ENCODE measurements at places on chromosomes 12 and 14.
A peak's percentile ranks its signal among the peaks of the same experiment; 100 is the strongest.

DNA sequence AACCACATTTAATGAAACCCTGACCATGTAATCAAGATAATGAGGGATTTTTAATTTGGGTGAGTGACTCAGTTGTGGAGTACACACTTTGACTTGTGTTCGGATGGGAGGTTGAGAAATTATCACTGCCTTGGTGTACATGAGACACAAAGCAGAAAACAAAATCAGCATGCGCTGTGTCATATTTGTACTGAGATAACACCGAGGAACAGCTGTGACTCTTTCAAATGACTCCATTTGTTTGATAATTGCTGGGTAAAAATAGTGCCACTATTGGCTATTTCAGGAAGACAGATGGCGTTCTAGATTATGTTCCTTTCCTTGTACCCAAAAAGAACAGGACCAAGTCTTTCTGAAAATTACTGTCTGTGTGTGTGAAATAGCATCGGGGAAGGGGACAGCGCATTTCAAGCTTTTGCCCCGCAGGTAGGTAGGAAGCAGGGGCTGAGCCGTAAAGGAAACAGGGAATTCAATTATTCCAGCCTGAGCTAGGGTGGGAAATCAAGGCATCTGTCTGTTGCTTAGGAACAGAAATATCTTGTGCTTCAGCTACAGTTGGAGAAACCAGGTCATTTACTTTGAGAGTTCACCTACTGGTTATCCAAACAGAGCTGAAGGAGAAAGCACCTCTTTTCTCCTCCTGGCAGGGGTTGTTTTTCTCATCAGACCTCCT lies 114.3 kb downstream of the SNAPC1 start:
- DNase-seq: no peak

- DNase-seq: no peak
These were observed 870 bp upstream of the HOXC13 start for GRCh38 chr12:53937596-53938325.

DNA sequence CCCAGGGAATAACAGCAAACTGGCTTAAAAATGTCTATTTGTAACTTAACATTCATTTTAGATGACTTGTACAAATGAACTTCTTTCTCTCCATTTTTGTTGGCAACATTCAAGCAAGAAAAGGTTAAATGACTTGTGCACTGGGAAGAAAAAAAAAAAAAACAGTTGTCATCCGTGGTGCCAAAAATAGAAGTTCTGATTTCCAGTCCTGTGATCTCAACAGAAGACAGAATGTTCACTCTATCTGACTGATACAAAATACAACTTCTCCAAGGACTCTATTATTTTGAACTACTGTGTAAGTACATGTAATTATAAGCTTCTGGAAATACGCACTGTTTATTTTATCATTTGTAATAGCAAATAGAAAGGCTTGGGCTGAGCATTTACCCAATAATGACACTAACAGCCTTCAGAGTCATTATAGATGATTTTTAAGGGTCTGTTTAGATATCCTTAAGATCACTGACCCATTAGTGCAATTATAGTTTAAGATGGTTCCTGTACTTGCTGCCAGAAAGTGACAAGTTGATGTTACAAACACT lies 59.9 kb downstream of the LIN7A start:
- no peak for DNase-seq

DNA sequence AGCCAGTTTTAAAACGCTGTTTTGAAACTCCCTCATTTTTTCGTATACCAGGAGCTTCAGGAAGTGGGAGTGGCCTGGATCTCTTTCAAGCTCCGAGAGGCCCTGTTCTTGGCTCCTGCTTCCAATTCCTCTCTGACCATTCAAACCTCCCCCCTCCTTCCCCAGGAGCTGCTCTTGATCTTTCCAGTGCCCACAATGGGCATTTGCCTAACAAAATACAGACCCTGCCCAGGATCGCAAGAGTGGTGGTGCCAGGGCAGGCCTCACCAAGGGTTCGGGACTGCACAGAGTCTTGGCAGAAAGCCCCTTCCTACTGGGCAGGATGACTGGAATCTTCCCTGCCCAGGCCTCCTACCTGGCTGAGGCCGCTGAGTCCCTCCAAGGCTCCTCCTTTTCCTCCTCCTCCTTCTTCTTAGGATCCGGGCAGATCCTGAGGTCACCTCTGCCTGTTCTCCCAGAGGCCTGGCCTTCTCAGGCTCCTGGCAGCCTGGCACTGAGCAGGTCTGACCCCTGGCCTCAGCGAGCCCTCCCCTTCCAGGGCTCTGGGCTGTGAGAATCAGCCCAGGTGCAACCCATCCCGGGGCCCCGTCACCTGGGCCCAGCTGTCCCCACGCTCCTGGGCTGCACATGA lies 46.9 kb upstream of the NOS1 start:
- DNase-seq: no peak

DNA sequence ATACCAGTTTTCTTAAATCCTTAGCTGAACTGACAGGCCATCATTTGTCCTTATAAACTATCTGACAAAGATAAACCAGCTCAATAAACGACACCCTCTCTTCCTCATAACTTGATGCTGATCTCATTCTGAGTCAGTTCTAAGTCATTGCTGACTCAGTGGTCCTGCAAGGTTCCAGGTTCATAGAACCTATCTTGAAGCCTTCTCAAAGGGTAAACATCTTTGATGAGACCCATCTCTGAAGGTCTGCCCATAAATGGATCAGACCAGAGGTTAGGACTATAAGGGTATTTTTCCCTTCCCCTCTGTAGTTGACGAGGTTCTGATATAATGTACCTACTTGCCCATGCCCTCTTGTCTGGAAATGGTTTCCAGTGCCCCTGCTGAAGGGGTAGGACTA lies 11.9 kb downstream of the NAA25 start:
- no peak for DNase-seq

DNA sequence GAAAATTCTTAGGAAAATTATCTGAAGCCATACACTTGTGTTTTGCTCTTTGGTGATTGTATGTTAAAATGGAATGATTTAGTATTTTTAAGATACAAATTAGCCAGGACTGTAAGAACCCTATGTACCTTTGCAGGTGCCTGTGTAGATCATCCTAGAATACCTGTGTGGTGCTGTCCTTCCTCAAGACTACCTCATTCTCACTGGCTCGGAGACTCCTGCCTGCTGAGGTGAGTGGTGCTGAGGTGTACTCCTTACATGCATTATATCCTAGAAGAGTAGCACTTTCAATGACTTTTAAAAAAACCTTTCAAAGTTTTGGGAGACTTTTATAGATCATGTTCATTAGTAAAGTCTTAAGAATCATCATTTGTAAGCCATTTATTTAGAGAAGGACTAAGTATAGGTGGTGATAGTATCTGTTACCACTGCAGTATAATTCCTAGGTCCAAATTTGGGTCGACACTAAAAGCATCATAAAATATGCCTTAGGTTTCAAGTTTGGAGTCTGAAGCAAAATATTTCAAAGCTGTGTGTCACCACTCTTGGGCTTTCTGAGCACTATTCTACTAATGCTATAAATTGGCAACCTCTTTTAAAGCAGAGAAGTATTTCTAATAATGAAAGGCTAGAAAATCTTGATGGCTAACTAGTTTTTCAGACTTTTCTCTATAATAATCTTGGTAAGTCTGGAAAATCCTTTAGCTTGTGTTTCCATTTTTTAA lies 36.6 kb downstream of the RASSF8 start:
- no peak for DNase-seq

DNA sequence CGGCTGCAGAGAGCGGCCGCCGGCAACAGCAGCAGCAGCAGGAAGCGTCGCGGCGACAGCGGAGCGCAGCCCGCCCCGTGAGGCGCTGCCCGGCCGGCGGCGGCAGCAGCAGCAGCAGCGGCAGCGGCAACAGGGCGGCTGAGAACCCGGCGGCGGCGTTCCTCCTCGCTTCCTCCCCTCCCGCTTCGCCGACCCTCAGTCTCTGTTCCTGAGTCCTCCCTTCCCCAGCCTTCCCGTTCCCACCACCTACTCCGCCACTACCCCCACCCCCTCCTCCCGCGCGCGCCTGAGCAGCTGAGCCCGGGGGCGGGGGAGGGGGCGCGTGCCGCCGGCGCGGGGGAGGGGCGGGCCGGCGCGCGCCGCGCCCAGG lies 310 bp downstream of the BICDL1 start:
- DNase-seq: no peak

- DNase-seq: no peak
These were observed 82.2 kb downstream of the DAD1 start for GRCh38 chr14:22506778-22507351.

DNA sequence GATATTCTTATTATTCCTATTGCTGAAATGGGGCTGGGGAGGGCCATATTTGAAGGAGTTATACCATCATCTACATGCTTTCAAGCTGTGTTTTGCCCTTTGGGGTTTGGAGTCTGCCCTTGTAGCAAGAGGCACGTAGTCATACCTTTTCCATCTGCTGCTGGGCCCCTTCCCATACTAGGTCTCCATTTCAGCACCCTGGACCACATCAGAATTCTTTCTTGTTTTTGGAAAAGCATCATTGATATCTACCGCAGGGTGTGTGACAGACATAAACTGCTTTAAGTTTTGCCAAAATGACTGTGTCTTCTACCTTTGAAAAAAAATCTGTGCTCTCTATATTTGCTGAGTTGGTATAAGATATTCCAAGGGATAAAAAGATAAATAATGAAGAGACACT lies 12.3 kb upstream of the DUSP6 start:
- no peak for DNase-seq

DNA sequence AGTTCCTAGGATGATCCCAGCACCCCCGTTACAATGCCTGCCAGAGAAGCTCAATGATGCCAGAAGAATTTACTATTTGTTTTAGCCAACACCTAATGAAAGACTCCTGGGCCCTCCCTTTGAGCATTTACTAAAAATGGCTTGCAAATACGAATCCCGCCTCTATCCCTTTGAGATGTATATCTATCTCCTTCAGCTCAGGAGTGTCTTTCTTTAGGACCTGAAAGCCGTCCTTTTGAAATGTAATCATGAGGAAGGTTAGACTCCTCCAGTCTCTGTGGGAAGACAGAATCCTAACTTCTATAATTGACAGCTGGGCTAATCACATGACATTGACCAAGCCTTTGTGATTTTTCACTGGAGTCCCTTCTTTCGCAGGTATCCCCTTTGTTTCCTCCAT lies 19.2 kb upstream of the DYNC1H1 start:
- no peak for DNase-seq

DNA sequence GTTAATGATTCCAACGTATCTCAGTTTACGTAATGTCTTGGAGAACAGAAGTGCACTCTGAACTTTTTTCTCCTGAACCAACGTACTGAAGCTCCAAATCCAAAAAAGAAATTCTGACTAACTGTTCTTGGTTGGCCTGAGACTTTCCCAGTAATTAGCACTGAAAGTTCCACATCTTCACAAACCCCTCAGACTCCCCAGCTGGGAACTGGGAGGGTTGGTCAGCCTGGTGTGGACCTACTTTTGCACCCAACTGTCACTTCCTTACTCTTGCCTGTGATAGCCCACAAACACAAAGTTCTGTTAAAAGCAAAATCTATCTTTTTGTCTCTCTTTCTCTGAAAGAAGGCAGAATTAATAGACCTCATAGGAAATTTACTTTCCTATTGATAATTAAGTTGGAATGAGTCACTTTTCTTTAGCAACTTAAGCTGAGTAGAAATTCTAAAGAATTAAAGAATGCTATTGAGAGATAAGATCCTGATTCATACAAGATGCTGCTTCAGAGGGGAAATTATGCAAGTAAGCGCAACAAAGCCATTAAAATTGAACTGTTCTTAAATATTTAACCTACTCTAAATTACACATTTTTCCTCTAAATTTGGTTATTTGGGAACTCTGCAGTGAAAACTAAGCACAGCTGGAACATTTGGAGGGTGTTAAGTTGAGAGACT lies 155.0 kb downstream of the EPS8 start:
- no peak for DNase-seq

GRCh38 chr14:82915381-82915780 lies 1381.7 kb upstream of the SEL1L start:
- DNase-seq: no peak

DNA sequence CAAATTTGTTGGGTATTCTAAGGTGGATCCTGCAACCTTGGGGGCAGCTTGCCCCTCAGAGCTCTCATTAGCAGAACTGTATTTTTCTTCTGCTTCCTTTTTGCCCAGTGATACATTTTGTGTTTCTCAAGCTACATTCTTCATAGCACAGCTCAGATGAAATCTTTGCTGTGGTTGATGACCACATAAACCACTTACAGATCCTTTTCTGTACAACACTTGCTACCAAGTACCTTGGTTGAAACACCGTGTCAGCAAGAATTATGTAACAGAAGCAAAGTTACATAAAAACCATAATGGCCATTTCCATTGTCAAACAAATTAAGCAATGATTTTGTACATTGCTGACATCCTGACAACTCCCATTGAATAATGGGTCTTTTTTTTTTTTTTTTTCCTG lies 9.7 kb upstream of the PLBD1 start:
- DNase-seq: no peak

GRCh38 chr12:112489456-112489855 lies 70.7 kb downstream of the PTPN11 start:
- DNase-seq: no peak

DNA sequence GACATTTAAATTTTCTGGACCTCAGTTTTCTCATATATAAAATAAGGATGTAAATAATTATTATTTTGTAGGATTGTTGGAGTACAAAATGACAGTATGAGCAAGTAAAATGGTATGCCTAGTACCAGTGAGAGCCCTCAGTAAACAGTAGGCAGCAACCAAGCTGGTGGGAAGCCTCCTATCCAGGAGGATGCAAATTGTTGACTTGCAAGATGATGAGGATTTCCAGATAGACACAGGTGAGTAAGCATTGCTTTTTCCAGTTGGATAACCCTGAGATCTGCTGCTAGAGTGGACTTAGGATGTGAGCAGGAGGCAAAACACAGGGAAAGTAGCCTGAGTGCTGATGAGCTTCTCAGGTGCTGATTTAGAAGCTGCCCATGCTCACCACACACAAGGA lies 28.2 kb upstream of the AMIGO2 start:
- no peak for DNase-seq

- no peak for DNase-seq
These were observed 827.9 kb downstream of the BCL11B start for GRCh38 chr14:98444077-98444476.

GRCh38 chr14:32014057-32014456 lies 63.0 kb upstream of the ARHGAP5 start:
- no peak for DNase-seq

- no peak for DNase-seq
These were observed 96.0 kb upstream of the WSCD2 start for GRCh38 chr12:108033090-108033489.

- no peak for DNase-seq
These were observed 27.8 kb downstream of the MUCL1 start for GRCh38 chr12:54882079-54882478.

- no peak for DNase-seq
These were observed 143.2 kb upstream of the RGS6 start for GRCh38 chr14:71789005-71789404.

DNA sequence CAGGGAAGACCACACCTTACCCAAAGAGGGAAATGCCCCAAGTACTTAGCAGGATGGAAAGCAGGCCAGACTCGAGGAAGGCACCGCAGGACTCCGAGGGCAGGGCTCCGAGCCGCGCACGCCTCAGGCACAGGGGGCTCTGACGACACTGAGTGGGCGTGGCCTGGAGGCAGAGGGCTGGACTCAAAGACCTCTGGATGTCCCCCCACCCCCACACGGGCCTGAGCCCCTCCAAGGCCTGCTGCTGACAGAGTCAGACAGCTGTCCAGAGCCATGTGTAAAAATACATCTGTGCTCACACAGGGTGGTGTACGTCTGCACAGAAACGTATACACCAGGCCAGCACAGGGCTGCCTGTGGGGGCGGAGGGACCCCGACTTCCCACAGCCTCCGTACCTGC lies 1.4 kb downstream of the AKT1 start:
- no peak for DNase-seq

- DNase-seq: no peak
These were observed 63.4 kb upstream of the SLCO1C1 start for GRCh38 chr12:20631711-20632110.

GRCh38 chr12:41051954-41052353 lies 136.2 kb upstream of the PDZRN4 start:
- DNase-seq: no peak

GRCh38 chr14:54175298-54175942 lies 218.8 kb upstream of the BMP4 start:
- DNase-seq: peak; percentile 63

Data from NCI-H187 treated with DMSO at 0.1 percent for 48 hours (cell line).